Activated CD4-positive, CD25-positive, alpha-beta regulatory T cell (primary cell): ENCODE measurements at places on chromosomes 11 and 22.

GRCh38 chr11:128095466-128095981, 491.8 kb downstream of the ETS1 start:
- DNase-seq, result no peak

DNA sequence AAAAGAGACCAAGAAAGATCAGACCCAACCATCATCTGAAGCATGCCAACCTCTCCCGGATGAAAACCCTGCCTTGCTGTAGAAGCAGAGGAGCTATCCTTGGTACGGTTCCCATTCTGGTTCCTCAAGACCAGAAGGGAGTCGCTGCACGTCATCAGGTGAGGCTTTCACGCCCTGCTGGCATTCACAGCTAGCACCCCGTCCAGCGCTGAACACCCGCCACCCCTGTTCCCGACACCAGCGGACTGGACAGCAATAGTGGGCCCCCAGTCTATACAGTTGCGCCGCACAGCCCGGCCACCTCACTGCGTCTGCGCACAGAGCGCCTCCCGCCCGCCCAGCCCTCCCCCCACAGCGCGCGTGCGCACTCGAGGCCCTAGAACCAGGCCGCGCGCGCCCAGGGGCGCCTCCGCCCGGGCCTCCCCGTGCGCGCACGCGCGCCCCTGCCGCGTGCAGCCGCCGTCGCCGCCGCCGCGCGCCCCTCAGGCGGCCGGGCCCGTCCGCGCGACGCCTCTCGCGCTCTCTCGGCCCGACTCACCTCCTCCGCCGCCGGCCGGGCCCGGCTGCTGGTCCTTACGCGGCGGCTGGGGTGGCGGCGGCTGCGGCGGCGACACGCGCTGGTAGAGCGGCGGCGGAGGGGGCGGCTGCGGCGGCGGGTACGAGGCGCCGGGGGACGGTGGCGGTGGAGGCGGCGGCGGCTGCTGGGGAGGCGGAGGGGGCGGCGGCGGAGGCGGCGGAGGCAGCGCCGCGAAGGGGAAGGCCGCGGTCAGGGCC, 706 bp downstream of the SF1 start:
- peak; percentile 81 for DNase-seq

DNA sequence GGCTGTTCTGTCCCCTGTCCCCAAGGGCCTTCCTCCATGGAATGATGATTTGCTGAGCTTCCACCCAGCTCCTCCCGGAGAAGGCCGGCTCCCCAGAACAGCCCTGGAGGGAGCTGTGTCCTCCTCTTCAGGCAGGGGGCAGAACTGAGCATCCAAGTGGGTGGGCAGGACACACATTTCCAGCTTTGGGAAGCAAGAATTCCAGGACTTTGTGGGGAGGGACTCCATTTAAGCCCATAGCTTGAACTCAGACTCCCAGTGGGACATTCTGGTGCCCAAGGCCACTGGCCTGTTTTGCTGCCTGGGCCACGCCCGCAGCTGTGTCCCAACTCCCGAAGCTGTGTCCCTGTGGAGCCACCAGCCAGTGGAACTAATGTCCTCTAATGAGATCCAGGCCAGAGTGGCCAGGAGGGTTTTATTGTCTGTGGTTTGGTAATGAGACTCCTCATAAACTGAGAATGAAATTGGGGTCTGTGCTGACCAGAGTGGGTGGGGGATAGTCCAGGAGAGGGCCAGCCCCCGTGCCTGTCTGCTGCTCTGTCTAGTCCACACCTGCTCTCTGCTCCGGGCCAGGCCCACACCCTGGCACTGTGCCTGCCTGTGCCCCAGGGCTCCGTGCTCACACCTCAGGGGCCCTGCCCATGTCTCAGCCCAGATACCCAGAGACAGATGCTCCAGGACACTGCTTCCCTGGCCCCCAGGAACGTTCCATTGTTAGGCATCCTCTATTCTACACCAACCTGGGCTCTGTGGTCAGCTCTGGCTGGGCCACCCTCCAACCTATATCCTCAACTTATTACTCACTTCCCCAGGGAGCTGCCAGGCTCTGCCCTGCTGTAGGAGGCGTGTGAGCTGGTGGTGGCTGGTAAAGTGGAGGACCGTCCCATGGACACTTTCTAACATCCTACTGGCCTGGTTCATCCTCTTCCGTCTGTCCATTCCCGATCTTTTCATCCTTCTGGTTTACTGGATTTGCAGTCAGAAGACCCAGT, 7.6 kb downstream of the NECTIN1 start:
- no peak for DNase-seq

DNA sequence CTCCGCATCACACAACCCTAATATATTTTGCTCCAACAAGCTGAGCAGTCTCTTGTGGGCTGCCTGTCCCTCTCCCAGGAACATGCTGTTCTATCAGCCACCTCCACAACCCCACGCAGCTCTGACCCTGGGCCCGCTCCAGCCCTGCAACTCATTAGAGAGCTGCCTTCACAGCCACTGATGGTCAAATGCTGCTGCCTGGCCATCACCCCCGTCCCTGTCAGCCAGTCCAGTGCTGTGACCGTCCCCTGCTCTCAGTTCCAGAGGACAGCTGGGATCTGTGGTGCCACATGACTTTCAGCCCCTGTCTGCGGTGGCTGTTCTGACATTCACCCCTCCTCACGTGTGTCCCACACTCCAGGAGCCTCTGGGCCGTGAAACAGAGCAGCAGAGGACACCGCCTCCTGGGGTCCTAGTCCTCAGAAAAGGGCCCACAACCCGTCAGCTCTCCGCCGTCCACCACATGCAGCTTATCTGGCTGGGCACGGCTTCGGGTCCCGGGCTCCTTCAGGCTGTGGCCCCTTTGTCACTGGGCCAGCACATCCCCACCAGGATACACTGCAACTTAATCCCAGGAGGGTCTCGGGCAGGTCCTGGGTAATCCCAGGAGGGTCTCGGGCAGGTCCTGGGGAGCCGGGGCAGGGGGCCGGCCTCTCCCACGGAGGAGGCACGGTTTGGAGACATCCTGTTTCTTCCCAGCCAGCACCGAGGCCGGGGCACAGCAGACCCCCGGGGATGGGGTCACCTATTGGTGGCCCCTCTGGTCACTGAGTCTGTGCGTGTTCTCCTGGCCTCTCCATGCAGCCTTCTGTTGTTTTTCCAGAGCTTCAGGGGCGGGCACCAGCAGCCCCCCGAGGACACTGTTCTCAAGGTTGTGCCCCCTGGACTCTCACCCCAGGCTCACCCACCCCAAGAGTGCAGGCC, 15.1 kb downstream of the CRELD2 start:
- DNase-seq, result no peak

DNA sequence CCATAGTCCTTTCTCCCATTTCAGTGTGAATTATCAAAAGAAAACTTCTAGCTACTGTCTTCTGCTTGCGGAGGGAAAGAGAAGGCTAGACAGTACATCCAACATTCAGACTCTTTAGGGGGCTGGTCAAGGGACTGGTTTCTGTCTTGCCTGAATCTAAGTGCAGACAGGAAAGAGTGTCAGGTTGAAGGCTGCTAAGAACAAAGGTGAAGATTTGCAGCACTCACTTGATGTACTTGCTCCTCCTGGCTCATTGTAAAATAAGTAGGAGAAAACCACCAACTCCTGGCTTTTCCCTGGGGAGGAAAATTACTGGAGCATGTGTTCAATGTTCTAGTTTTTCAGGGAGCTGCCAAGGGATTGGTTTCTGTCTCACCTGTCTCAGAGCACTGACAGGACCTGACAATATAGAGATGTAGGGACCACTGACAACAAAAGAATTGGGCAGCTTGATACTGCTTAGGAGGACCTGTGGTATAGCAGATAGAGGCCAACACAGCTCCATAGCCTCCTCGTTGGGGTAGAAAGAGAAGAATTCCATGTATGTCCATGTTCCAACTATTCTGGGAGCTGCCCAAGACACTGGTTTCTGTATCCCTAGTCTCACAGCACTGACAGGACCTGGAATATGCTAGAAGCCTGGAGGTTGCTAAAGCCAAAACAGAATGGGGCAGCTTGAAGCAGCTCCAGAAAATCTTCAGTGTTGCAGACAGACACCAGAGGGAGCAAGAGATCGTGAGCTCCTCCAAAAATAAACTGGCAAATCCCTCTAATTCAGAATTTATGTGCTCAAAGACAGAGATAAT, 39.7 kb upstream of the MMP12 start:
- DNase-seq, result no peak

DNA sequence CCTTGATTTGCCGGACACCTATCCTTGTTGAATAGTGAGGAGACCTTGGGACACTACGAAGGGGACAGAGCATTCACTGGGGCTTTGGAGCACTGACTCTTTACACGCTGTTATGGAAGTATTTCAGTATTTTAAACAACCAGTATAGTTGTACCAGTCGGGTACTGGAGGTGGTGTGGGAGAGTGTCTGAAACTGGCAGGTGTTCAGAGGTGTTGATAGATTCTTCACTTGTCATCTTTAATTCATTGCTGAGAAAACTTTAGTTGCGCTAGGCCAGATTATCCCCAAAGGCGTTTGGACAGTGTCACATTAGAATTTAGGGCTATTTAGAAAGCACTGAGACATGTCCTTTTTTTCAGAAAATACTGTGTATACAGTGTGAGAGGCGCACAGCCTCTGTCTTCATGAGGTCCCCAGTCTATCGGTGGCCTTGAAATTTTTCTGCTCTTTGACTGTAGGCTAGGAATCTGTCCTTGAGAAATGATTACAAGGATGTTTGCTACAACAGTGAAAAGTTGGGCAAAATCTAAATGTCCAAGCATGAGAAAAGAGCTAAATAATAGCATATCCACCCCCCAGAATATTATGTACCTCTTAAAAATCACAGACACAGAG, 69.7 kb downstream of the TEAD1 start:
- no peak for DNase-seq

GRCh38 chr11:488992-489391, 18.1 kb downstream of the RNH1 start:
- DNase-seq, result no peak

DNA sequence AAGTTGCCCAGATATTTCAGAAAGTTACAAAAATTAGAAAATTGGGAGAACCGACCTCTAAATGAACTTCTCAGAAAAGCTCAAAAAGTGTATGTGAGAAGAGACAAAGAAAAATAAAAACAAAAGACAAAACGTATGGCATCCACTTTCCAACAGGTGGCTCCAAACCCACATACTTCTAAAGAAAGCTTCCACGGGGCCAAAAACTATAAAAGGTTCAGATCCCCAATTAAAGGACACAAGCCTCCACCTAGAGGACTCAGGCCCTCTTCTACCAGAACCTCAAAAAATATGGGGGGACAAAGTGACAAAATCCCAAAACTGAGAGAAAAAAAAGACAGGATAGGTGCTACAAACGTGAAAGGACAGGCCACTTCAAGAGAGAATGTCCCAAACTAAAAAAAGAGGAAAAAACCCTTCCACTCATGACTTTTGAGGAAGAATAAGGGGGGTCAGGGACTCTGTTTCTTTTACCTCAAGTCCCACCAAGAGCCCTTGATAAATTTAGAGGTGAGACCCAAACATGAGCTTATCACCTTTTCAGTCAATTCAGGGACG, 8.8 kb downstream of the SCGB2A1 start:
- no peak for DNase-seq

DNA sequence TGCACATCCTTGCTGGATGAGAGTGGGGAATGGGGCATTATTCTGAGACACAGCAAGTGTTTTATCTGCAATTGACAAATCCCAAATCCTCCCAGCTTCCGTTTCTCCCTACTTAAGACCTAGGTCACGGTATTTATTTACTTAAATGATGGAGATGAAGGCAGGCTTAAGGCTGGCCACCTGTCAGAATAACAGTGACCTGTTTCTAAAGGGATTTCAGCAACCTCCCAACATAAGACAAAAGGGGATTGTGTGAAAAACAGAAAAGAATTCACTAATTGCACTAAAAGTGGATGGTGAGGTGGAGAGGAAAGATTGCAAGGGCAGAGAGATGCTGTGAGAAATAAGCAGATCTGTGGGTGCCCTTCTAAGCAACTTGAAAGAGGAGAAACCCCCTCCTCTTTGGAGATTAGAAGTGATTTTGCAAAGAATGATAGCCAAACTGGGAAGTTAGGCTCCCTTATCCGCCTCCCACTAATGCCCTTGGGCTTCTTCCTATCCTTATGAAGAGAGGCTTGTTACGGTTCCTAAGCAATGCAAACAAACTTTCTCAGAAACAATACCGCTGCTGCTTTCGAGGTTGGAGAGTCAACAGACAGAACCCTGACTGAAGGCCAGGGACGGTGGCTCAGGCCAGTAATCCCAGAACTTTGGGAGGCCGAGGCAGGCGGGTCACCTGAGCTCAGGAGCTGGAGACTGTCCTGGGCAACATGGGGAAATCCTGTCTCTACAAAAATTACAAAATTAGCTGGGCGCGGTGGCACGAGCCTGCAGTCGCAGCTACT, 84.3 kb downstream of the ARL14EP start:
- DNase-seq, result no peak

DNA sequence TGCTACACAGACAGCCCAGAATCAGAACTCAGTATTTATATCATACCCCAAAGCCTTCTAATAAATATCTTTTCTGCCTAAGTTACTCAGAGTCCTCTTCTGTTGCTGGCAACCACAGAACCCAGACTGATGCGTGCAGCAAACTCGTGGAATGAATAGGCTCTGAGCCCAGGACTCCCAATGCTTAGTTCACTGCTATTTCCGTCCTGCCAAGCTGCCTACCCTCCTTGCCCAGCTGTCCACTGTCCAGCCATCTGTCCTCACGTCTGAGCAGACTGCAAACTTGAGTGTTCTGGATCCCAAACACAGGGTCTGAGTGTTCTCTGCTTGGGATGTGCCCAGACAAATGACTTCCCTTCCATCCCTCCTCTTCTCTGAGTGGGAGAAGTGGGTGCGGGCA, 19.4 kb downstream of the PTPN5 start:
- no peak for DNase-seq

DNA sequence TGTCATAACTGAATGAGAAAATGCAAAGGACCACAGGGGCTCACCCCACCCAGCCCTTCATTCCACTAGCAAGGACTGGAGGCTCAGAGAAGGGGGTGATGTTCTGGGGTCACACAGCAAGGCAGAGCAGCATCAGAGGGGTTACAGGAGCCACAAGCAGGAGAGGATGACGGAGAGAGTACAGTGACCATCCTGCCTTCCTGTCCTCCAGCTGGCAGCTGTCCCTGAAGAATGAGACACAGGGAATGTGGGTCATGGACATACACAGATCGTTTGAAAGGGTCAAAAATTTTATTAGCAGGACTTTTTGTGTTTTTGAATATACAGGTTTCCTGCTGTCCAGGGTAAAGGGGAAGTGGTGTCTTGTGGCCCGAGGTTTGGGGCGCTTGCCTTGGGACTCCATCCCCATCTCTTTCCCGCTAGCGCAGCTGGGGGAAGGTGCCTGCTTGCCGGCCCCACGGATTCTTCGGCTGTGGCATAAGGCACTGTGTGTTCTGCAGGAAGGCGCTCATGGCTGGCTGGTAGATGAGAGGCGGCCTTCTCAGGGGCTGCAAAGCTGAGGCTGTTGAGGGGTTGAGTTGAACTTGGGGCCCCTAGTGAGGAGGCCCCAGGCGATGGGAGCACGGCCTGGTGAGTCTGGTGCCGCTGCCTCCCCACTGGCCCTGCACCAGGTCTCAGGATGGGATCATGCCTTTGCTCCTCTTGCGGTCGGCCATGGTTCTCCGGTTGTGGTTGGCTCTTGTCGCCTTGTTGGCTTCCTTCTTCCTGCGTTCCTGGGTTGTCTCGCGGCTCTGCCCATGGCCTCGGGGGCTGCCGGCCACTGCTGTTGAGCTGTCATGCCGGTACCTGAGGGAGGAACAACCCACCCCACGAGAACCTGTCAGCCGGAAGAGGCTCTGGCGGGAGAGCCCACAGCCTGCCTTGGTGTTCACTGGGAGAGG, 21.4 kb downstream of the UQCR10 start:
- DNase-seq, result no peak

GRCh38 chr11:120527111-120527761, 15.7 kb downstream of the GRIK4 start:
- DNase-seq, result no peak
